ENCODE measurements at places on chromosomes 3 and 15.

DNA sequence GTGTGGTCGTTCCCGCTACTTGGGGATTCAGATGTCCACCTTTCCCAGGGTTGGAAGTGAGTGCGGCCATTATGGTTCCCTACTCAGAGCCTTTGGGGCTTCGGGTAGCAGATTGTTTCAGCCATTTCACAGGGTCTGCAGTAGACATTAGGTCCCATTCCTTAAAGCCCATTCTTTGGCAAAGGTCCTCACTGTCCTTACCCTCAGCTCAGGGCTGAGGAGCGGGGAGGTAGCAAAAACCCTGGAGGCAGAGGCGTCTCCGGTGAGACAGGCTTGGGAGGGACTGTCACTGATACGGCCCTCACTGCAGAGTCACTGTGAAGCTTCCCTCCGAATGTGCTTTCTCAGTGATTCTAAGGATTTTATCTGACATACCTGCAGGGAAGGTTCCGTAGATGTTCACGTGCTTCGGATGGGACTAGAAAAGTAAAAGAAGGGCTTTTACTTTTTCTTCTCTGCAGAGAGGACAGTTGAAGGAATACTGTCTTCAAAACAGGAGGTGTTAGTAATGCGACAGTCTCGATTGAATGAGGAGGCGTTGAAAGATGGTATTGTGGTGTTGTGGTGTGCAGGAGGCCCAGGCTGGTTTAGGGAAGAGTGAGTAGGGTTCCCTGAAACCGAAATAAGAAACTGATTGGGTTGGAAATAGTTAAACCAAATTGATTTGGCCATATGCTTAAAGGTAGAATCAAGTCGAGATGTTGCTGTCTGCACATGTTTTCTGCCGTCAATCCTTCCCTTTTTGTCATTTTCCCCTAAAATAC, 630 bp downstream of the ATP6V1A start:
- DNase-seq: peak; percentile 42

GRCh38 chr15:74857671-74858368, 14.9 kb upstream of the ULK3 start:
- DNase-seq: no peak

- peak; percentile 35 for DNase-seq
These were observed 50.7 kb downstream of the XYLB start for GRCh38 chr3:38397320-38397719.

DNA sequence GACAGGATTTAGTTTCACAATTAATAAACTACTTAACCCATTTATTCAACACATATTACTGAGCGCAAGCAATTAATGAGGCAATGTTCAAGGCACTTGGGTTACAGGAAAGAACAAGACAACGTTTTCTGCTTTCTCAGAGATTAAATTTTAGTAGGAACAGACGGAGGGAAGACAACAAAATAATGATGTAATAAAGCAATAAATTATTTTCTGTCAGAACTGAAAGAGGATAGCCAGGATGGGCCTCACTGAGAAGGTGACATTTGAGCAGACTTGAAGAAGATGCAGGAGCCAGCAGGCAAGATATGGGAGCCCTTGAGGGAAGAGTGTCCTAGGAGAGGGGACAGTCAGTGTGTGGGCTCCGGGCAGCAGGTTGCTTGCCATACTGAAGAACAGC, 11.3 kb upstream of the RPL14 start:
- no peak for DNase-seq

- DNase-seq: peak; percentile 56
These were observed 82.6 kb upstream of the CSPG5 start for GRCh38 chr3:47661121-47661752.

DNA sequence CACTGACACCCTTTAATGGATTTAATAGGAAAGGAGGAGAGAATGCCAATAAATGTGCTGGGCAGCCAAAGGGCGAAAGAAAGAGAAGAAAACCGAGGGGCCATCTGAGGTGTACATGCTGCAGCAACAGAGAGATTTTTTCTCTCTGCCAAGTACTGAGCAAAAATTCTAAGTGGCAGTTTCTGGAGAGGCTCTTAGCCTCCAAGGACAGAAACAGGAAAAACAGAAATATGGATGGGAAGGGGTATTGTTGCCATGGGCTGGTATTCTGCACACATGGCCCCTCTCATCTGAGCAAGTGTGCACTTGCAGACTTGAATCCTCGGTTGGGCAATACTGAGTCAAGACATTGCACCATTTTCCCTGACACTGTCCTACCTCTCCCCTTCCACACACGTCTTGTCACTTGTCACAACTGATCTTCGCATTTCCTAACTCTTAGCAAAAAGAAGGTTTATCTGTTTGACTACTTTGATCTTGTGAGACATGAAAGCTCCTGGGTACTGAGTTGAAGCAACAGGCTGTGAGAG, 73.9 kb downstream of the PRICKLE2 start:
- DNase-seq: peak; percentile 90

GRCh38 chr3:19149368-19149767, 1.1 kb downstream of the KCNH8 start:
- peak; percentile 37 for DNase-seq

GRCh38 chr3:21745966-21746365, 5.0 kb downstream of the ZNF385D start:
- no peak for DNase-seq

DNA sequence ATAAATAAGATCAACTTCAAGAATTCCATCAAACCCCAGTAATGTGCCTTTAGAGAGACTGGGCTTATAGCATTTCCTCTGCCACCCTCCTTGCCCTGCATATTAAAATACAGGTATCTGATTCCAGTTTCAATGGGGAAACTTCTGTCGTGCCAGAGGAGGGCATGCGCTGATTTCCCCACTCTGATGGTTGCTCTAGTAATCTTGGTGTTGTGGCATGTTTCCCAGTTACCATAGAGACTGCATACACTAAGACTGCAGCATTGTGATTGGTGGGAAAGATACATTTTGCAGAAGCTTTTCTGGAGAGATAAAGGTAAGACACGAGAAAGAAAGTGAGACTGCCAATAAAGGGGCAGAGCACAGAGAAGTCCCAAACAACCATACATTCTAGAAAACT, 225.6 kb downstream of the TIGIT start:
- peak; percentile 79 for DNase-seq

DNA sequence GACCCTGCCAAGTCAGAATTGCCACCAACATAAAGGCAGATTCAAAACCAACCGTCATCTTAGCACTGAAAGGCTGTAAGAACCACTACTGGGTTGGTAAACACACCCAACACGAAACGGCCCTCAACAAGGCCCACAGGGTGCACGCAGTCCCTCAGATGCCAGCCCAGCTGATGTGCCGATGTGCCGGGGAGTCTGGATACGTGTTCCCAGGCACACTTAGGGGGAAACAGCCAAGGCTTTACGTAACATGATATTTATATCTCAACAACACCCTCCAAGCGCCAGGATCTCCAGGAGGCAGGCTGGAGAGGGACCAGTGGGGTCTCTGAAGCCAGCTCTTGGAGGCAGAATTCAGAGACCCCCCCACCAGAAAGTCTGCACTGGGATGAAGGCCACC, 14.2 kb downstream of the POC1A start:
- no peak for DNase-seq

DNA sequence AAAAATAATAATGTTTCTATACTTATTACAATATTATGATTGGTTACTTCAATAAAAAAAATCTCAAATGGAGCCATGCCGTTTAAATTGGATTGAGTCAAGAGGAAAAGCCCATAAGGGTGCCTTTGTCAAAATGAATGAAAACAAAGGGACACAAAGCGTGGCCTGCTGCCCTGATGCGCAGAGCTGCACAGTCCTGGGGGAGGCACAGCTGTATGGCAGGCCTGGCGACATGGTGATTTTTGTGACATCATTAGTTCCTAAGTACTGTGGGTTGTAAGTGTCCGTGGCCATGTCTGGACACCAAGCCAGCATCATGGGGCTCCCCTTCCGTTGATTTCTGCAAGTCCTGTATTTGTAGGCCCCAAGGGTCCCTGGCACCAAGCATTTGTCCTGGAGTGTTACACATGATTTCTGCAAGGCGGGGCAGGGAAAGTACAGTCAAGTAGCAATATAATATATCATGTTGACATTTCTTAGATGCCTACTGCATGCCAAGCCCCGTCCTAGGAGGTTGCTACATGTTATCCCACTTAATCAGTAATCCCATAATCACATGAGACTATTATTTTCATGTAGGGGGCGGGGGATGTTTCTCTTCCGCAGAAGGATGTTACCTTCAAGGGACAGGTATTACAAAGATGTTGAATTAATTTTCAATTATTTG, 59.7 kb downstream of the GHSR start:
- DNase-seq: no peak

DNA sequence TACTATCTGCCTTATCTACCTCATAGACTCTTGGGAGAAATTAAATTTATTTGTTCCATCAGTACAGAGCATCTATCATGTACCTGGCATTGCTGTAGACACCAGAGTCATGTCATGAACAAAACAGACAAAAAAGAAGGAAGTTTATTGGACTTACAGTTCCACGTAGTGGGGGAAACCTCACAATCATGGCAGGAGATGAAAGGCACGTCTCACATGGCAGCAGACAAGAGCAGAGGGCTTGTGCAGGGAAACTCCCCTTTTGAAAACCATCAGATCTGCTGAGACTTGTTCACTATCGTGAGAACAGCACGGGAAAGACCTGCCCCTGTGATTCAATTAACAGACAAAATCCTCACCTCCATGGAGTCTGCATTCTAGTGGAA, 25.6 kb upstream of the ACAP2 start:
- DNase-seq: no peak

DNA sequence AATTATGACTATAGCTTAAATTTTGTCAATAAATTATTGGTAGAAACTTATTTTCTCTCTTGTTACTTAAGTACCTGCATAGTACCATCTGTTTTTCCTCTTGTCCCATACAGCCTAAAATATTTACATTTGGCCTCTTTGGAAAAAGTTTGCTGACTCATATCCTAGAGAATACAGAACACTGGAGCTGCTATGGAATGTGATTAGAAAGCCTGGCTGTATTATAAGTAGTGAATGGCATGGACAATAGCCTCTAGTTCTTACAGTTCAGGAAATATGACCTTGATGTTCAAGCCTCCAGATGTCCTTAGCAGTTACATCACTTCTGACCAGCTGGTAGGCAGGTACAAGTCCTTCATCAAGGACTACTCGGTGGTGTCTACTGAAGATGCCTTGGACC, 28.3 kb downstream of the ST8SIA2 start:
- peak; percentile 7 for DNase-seq

DNA sequence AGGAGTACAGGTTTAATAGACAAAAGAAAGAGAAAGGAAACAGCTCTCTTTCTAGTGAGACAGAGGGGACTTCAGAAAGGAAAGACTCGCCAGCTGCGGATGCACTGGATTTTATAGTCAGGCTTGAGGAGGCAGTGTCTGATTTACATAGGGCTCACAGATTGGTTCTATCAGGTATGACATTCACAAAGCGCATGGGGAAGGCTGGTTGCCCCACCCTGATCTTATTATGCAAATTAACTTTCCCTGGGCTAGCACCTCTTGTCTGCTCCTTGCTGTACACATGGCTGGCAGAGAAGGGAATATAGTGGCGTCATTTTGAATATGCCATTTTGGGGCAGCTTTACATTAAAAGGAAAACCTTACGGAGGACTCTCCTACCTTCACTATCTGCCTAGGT, 938.4 kb upstream of the SEMA6D start:
- DNase-seq: no peak

GRCh38 chr15:45429941-45430792, 51.8 kb upstream of the GATM start:
- DNase-seq: no peak

DNA sequence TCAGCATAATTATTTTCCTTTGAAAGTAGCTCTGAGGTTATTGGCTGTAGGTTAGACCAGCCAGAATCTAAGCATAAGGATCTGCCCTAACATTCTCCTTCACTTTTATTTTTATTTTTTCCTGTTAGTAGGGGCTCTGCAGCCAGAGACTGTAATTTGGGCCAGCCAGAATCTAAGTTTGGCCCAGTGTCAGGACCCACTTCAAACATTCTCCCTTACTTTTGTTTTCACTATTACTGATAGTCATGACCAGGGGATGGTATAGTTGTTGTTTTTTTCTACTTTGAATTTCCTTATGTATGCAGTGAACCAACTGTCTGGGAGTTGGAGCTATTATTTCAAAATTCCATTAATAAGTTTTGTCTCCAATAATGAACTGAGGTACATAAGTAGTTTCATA, 121.0 kb upstream of the MBNL1 start:
- DNase-seq: no peak

All from bronchial epithelial cell (primary cell).